ENCODE measurements at places on chromosomes 7 and 10.

DNA sequence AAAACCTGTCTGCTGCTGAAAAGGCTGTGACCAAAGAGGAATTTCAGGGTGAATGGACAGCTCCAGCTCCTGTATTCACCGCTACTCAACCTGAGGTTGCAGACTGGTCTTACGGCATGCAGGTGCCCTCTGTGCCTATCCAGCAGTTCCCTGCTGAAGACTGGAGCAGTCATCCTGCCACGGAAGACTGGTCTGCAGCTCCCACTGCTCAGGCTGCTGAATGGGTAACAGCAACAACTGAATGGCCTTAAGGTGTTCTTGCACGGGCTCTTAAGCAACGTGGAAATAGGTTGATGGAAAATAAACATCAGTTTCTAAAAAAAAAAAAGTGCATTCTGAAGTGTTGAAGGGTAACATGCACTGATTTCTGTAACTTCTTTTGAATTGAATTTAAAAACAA, 82.3 kb downstream of the DAGLB start:
- no peak for DNase-seq

DNA sequence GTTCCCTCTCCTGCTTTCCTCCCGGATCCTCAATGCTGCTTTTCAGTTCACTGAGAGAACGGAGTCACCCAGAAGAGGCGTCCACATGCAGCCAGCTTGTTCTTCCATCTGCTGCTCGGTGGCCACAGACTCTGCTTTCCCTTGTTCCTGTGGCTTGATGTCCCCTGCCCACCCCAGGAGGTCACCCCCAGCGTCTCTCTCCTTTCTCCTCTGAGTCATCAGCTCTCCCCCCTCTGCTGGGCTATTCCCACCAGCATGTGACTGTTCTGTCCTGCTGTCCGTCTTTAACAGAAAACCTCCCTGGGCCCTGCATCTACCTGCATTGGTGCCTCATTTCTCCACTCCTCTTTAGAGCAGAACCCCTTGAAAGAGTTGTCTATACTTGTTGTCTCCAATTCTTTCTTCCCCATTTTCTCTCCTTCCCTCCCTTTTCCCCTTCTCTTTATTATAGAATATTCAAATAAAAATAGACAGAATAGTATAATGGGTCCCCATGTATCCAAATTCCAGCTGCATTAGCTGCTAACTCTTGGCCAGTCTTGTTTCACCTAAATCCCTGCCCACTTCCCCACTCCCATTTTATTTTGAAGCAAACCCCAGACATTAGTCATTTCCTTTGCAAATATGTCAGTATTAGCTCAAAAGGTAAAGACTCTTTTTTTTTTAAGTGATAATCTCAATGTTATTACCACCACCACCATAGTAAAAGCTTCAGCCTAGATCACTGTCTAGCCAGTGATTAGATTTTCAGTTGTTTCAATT, 4.1 kb downstream of the ZNF282 start:
- DNase-seq, result peak; percentile 40

GRCh38 chr7:116171094-116171493, 39.2 kb upstream of the TES start:
- DNase-seq, result no peak

DNA sequence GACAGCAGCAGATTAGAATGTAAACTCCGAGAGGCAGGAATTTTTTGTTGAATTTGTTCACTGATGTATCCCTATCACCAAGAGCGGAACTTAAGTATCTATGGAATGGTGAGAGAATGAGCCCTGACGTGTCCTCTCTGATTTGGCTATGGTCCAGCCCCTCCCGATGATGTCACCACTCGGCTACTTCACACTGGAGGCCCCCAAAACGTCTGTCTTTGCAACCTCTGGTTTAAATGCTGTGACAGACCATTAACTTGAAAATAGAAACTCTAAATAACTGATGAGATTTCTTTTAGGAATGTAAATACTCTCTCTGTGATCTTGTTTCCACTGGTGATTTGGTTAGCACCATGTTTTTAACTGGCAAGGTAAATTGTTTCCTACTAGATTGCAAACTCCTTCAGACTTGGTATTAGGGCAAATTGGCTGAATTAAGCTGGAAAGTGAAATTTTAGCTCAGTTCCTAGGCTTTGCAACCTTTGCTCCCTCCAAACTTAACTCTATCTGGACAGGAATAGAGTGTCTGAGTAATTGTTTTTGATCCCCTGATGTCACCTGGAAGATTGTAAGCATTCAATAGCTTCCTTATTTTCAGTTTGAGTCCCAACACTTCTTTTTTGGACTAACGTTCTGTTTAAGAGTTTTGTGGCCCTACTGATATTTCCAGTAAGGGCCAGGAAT, 19.1 kb downstream of the SLC16A12 start:
- no peak for DNase-seq

DNA sequence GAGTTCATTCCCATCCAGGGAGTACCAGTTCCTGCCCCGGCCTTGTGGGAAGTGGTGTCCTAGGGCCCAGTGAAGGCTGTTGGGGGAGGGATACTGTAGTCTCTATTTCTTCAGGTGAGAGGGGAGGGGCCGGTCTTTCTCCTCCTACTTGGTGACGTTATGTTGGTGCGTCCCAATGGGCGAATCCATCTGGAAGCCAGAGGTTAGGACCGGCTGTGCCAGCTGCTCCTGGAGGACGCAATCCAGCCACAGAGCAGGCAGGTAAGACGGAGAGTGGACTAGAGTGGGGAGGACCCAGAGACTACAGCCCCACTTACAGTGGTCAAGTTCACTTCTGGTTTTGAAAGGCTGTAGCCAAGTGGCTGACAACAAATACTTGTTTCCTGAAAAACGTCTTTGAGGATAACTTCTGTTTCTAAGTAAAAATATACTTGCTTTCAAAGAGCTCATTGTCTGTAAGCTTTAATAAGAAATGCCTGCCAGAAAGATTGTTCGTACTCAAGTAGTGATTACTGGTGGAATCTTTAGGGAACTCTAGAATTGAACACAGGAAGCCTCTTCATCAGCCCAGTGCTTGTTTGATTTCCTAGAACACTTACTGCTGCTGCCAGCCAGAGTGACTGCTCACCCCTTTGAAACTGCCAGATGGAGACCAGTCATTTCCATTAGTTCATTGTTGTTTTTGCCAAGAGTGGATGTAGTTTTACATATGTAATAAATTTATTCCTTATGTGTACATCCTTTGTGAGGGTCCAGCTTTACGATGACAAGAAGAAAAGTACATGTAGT, 25.4 kb downstream of the RBM33 start:
- DNase-seq, result peak; percentile 81

DNA sequence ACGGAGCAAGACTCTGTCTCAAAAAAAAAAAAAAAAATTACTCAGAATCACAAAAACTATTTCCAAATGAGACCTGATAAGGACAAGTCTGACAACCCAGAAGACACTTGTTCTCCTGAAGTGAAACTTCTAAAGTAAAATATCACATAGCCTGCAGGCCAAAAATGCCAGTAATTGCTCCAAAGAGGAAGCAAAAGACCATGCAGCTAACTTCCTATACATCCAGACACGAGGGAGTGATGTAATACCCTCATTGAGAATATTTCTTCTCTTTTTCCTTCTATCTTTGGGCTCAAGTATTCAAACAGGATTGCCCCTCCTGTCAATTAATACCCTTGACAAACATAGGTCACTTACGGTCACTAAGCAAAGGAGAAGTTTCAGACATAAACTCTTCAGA, 31.2 kb downstream of the ARMH3 start:
- DNase-seq, result no peak

GRCh38 chr10:75207857-75208144, 2.8 kb upstream of the VDAC2 start:
- DNase-seq, result no peak

- DNase-seq, result no peak
Observed at GRCh38 chr10:75402486-75403143, 1.1 kb upstream of the ZNF503 start.

DNA sequence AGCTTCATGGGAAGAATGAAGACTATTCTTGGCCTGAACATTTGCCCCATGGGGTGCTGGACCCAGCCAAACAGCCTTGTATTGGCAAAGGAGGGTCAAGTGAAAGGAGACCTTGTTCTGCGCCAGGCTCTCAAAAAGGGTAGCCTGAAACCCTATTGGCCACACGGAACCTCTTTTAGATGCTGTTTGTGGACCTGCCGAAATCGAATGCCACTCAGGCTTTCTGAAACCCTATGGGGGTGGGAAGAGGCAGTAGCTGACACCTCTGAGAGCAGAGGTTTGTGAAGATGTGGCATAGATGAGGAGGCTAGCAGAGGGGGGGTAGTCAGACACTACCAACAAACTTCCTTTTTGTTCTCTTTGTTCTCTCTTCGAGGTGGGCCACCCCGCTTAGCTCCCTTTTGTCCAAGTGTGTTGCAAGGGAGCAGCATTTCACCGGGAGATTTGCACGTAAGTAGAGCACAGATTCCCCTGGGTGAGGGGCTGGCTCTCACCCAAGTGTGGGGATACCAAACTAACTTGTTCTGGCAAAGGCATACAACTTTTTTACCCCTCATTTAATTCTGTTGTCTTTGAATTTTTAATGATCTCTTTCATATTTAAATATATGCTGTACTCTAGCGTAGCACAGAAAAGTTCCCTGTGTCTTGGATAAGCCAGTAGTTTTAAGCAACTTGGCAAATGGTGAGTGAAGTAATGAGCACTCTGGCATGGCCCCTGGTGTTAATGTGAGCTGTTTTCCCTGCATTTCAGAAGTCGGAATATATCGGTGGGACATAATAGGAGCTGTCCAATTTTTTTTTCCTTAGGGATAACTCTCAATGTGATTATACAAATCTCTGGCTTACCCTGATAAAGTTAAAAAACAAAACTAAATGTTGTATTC, 107.7 kb downstream of the SEPTIN7 start:
- DNase-seq, result no peak

- peak; percentile 13 for DNase-seq
Observed at GRCh38 chr7:55387062-55387965, 22.2 kb downstream of the LANCL2 start.

- no peak for DNase-seq
Observed at GRCh38 chr10:132078746-132079345, 13.1 kb downstream of the JAKMIP3 start.

DNA sequence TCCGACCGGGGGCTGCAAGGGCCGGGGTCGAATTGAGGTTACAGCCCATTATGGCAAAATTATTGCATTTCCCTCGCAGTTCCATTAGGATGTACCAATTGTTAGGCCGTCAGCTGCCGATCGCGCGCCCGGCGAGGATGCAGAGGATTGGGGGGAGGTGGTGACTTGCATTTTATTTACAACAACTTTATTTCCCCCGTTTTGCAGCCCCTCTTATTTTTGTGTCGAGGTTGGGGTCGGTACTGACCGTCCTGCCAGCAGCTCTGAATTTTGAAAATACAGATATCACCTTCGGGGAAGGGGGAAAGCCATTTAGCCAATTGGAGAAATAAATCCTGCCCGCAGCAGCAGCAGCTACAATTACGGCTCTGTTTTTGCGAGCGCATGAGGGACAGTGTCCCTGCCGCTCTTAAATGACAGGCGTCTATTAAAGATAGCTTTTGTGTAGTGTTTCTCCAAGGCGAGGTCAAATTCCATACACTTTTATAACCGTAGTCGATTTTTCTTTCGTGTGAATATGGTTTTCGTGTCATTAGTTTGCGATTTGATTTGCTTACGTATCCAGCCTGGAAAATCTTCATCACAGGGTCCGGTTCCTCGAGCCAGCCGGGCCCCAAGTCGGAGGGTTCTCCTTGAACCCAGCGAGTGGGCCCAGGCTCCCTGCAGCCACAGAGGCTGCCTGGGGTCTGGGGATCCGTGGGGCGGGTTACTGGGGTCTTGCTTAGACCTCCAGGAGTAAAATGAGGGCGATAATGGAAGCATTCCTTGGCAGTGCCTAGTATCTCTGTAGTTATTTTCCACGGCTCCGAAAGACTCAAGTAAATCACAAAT, 684 bp upstream of the HOXA5 start:
- DNase-seq, result no peak

GRCh38 chr7:25348104-25348503, 119.8 kb upstream of the NPVF start:
- no peak for DNase-seq

DNA sequence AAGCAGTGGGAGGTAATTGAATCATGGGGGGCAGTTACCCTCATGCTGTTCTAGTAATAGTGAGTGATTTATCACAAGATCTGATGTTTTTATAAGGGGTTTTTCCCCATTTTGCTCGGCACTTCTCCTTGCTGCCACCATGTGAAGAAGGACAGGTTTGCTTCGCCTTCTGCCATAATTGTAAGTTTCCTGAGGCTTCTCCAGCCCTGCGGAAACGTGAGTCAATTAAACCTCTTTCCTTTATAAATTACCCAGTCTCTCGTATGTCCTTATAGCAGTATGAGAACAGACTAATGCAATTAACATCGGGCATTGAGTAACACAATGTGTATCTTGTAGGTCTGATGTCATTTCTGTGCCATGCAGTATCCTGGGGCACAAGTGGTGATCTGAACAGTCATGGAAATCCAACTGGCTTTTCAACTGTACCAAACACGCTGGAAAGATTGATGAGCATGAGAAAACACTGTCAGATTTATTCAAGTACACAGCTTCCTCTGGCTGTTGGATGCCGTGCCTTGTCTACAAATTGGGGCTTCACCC, 208.6 kb upstream of the KIAA1217 start:
- no peak for DNase-seq

- DNase-seq, result no peak
Observed at GRCh38 chr10:78549140-78549935, 515.7 kb downstream of the RPS24 start.

DNA sequence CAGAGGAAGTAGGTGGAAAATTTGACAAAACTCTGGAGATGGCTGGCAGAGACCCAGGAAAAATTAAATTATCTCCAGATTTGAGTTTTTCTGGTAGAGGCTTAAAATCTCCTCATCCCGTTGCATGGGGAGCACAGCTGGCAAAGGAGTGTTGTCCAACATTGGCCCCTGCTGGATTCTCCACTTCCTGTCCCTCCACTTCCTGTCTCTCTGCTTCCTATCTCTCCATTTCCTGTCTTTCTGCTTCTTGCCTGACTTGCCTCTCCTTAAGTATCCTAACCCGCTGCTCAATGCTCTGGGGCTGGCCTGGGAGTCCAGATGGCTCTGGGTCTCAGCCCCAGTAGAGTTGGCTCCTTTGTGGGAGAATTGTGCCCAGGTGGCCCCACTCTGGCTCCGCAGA, 65.8 kb upstream of the EMX2 start:
- no peak for DNase-seq

GRCh38 chr10:72615970-72616369, 9.9 kb downstream of the MICU1 start:
- no peak for DNase-seq

DNA sequence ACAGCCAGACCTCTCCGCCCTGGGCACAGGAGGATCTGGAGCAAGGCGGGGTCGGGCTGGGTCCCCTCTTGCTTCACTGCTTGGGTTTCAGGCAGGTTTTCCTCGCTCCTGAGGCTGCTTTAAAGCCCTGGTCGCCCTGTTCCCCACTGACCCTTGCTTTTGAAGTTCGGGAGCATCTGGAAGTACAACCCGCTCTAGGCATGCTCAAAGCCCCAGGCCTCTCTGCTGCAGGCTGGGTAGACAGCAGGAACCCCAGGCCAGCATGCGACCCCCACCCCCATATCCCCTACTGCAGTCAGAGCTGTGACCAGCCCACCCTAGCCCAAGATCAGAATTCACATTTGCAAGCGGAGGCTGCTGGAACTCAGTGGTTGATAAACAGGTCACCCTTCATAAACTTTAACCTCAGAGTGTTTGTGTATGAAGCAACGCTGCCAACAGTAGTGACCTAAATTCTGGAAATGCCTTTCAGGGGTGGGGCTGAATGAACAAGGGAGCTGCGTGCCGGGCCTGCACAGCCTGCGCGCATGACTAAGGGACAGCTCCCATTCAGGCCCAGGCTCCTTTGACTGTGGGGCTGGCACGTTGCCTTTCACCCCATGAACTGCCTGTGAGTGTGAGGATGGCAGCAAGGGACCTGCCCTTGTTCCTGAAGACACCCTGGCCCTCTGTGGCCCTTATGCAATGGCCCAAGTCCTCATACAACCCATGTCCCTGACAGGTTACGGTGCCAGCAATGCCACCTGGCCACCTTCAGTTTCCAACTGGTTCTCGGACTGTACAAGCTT, 52.5 kb downstream of the PROSER2 start:
- peak; percentile 48 for DNase-seq

Measured in endothelial cell of umbilical vein (primary cell).